NCI-H146 (cell line): ENCODE measurements at places on chromosomes 11 and 22.
A peak's percentile ranks its signal among the peaks of the same experiment; 100 is the strongest.

DNA sequence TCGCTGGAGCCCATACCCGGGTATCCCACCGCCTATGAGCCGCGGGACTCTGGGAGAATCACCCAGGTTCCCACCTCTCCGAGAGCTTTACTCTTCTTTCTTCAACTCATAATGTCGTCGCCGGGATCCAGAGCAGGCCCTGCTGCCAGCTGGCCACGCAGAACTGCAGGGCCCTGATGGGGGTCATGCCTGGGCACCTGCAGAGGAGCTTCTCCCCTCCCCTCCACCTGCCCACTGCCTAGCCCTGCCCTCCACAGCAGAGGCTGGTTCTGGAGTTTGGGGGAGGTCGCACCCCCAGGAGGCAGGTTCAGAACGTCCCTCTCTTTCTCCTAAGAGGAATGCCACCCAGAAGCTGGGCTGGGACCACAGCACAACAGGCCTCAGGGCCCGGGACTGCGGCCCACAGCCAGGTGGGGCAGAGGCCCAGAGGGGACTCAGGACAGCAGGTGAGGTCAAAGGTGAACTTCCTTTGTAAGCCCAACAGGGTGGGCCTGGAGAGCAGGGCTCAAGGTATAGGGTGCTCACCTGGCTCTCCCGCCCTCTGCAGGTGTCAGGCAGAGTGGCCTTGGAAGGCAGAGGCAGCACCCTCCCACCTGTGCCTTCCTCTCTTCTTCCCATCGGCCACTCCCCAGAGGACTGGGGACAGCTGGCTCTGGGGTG, 1.9 kb downstream of the SLC25A45 start:
- peak; percentile 34 for DNase-seq

DNA sequence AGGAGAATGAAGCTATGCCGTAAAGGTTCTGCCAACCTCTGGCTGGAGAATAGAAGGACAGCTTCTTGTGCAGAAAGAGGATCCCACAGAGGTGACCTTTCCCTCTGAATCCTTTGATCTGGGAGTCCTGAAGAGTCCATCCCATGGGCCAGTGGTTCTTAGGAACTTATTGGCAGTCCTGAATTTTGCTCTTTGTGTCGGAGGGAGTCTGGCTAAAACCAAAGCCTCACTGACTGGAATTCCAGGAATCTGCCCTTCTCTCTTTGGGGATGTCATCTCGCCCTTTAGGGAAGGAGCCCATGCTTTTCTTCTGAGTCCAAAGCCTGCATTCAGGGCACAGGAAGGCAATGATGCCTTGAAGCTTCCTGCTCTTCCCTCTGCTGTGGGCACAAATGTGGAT, 45.5 kb downstream of the PKNOX2 start:
- no peak for DNase-seq

DNA sequence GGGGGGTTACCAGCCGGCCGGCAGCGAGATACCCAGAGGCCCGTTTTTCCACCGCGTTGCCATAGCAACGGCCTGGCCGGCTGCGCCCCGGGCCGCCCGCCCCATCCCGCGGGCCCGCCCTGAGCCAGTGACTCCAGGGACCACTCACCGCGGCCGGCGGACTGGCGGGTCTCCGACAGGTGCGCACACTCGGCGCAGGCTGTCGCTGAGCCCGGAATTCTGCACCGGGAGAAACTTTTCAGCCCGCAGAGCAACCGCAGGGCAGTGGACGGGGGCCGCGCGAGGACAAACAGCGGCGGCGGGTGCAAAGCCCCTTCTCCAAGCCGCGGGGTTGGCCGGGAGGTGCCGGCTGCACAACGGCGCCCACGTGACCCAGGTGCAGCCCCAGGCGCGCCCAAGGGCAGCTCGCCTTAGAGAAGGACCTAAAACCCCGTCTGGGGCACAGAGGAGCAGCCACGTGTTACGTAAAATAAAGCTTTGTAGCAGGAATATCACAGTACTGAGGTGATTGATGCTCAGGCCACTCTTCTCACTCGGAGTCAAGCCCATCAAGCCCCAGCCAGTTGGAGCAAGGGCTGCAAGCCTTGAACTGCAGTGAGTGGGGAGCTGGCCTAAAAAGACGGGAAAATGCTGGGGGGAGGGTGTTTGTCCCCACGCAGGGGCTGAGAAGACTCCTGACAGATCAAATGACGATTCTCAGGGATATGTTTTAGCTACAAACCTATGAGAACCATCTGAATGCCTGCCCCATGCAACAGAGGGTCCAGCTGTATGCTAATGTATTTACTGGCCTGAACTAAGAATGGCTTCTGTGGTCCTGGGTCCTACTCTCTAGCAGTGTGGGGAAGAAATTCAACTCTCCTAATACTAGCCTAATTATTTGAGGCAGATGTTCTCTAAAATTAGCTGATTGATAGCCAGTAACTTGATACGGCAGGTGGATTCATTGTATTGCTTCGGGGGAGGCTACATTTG, at the start of gene STK33:
STK33 (minus strand) TSS at position 294 of the 975 bp plus-strand sequence. CDS start 119,323 bp downstream, outside the sequence.
- peak; percentile 89 for DNase-seq

- no peak for DNase-seq
Observed at GRCh38 chr11:128208329-128209137, 378.8 kb downstream of the ETS1 start.

DNA sequence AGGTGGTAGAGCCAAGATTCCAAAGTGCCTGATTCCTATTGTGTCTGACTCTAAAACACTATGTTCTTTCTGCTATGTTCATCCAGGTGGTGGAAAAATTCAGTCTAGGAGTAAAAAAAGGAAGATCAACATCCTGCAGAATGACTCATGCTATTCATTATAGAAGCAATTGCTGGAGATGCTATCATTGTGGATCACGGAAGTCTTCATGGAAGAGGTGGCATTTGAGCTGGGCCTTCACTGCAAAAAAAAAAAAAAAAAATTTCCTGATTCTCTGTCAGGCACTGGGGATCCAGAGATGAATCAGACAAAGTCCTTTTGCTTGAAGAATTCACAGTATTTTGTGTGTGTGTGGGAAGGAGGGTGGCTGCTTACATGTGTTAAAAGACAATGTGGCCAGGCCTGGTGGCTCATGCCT, 1.4 kb upstream of the UVRAG start:
- DNase-seq, result peak; percentile 35

GRCh38 chr22:42025421-42025820, 26.8 kb downstream of the WBP2NL start:
- no peak for DNase-seq

GRCh38 chr11:1259076-1259461, 36.2 kb downstream of the MUC5B start:
- peak; percentile 25 for DNase-seq

- DNase-seq, result no peak
Observed at GRCh38 chr22:45221201-45221600, 19.5 kb downstream of the KIAA0930 start.

- DNase-seq, result no peak
Observed at GRCh38 chr11:128472128-128473089, 114.9 kb downstream of the ETS1 start.

DNA sequence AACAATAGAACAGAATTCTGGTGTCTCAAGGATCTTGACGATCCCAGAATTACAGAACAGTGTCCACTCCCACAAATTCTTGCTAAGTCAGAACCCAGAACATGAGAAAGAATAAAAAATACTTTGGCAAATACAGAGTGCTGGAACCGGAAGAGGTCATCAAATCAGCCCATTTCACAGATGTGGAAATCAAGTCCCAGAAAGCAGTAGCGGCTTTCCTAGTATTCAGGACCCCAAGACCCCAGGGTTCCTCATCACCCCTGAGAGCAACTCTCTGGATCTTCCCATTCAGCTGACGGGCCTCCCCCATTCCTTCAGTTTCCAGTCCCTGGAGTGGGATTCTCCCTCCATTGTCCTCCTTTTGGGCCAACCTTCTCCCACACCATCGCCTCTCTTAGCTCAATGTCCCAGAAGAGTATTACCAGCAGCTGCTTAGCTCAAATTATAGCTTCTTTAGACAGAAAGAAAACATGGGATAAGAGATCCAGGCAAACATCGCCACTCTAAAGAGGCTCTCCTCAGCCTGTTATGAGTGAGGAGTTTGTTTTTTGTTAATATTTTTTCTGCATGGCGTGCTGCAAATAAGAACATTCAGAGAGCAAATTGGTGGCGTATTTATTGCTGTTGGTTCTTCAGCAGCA, 268.3 kb downstream of the MN1 start:
- DNase-seq, result no peak

DNA sequence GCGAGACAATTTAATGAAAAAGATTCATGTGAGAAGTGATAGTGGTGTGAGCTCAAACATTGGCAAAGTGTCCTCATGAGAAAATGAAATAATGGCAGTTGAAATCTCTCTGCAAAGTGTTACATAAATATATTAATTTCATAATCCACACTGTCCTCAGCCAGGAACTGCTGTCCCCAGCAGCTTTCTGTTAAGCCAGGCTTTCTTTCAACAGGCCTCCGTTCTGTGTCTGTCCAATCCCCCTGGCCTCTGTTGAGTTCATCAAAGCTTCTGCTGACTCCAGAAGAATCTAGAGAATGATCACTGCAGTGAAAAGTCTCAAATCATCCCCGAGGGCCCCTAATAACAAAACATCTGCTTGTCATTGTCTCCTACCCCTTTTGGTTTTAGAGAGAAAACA, 10.0 kb upstream of the ASCC2 start:
- no peak for DNase-seq

DNA sequence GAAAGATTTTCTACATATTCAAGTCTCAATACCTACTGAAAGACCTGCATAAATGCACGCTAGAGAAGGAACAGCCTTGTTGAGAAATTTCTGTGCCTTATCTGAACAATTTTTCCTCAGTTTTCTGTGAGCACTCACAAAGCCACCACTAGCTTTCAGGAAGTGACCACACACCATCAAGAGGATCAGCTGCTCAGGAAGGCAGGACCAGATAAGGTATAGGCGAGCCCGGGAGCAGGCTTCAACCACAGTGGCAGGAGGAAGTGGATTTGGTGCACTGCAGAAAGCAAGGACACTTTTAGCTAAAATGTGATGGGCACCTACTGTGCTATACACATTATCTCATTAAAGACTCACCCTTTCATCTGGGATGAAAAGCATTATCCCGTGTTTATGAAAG, 220.8 kb downstream of the RAB38 start:
- no peak for DNase-seq

DNA sequence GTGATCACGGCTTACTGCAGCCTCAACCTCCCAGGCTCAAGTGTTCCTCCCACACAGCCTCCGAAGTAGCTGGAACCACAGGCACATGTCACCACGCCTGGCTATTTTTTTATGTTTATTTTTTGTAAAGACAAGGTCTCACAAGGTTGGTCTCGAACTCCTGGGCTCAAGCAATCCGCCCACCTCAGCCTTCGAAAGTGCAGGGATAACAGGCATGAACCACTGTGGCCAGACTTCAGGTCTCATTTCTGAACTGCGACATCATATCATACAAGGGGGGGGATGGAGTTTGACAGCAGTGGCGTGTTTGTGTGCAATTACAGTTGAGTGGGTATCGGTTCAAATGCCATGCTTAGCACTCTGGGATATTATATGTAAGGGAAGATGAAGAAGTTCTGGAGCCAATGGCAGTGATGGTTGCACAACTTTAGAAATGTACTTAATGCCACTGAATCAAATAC, 6.9 kb downstream of the NAALADL1 start:
- no peak for DNase-seq

GRCh38 chr11:13965337-13965736, 2.8 kb downstream of the SPON1 start:
- no peak for DNase-seq

DNA sequence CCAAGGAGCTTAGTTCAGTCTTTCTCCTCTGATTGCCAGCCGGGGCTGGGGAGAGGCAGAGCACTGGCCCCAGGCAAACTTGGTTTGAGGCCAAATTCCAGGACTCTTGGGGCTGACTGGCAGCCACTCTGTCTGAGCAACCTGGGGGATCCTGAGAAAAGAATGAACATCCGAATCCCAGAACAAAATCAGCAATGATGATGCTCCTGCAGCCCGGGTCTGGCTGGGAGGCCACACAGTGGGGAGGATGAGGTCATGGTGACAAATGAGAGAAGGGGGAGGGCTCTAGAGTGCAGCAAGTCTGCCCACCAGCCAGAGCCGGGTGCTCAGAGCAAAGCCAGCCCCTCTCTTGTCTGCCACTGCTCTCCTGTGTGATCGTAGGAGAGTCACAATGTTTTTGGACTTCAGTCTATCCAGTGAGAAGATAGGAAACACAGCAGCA, 71.8 kb upstream of the PAX6 start:
- no peak for DNase-seq

- no peak for DNase-seq
Observed at GRCh38 chr11:96307776-96308140, 35.2 kb downstream of the MAML2 start.

DNA sequence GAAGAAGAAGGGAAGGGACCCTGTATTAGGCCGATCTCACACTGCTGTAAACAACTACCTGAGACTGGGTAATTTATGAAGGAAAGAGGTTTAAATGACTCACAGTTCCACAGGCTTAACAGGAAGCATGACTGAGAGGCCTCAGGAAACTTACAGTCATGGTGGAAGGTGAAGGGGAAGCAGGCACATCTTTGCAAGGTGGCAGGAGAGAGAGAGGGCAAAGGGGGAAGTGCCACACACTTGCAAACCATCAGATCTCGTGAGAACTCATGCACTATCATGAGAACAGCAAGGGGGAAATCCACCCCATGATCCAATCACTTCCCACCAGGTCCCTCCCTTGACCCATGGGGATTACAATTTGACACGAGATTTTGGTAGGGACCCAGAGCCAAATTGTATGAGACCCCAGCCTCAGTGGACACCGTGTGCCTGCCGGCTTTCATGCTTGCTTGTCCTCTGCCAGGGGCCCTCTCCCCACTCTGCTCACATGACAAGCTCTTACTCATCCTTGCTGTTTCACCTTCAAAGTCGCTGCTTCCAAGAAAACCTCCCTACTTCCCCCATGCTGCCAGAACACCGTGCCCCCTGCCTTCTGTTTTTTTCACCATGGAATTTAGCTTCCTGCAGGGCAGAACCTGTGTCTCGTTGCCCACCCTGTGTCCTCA, 23.3 kb upstream of the PPFIA1 start:
- DNase-seq, result no peak

DNA sequence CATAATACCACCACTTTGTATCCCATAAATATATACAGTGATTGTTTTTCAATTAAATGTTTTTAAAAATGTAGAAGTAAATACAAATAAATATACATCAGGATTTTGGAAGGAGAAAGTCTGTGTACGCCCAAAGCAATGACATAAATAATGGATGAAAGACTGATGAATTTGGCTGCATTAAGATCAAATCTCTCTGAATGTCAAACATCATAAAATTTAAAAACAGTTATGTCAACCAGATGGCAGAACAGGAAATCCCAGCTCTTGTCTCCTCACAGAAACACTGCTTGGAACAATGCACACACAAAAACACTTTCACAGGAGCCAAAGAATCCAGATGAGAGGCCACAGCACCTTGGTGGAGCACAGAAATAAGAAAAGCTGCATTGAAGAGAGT, 332.9 kb downstream of the NTM start:
- DNase-seq, result no peak
